ENCODE measurements at places on chromosomes 7 and 10.

GRCh38 chr10:84837877-84838276 lies 509.5 kb downstream of the CCSER2 start:
- DNase-seq = no peak

- no peak for DNase-seq
Observed at GRCh38 chr10:14554091-14554490, 220.6 kb downstream of the FAM107B start.

DNA sequence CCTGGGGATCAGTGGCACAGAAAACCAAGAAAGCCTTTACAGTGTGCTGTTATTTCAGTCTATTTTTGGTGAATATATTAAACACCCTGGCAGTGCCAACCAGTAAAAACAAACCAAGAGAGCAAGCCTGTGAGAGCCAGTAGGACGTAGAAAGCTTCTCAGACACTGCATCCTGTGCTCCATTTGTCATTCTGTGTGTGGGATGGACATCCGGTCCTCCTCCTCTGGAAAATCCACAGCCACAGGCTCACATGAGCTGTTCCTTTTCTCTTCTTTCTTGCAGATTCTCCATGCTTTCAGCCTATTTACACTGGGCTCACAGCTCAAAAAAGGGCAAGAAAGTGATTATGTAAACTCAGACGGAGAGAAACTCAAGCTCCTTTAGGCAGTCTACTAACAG lies 119.7 kb upstream of the YAE1 start:
- DNase-seq = no peak

DNA sequence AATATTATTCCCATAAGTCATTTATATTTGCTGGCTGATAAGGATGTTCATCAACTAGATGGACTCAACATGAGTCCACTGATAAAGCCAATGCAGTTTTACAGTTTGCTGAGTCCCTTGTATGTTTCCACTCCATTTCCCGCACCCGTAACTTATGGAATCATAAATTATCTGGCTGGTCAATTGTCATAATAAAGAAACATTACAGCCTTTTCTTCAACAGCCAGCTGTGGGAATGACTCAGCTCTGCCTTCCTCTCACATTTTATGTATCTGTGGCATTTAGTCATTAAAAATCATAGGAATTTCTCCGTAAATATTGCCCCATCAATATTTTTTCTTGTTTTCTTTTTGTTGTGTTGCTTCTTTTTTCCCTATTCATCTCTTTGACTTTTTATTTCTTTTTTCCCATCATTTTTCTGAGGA lies 22.3 kb upstream of the TMEM26 start:
- no peak for DNase-seq

DNA sequence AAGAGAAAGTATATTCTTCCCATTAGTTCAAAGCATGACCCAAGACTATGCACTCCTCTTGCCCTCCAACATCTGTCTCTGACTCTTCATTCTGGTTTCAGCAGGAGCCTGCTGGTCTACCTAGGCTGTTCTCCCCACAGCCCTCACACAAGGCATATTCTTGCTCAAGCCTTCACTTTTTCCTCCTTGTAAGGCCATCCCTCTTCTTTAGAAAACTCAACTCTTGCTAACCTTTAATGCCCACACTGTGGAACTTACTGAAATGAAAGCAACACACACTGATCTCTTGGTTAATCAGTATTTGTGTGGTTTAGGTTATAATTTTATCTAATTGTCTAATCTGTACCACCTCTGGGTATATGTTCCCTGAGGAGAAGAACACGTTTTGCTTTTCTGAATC lies 75.8 kb downstream of the PRKCQ start:
- no peak for DNase-seq

DNA sequence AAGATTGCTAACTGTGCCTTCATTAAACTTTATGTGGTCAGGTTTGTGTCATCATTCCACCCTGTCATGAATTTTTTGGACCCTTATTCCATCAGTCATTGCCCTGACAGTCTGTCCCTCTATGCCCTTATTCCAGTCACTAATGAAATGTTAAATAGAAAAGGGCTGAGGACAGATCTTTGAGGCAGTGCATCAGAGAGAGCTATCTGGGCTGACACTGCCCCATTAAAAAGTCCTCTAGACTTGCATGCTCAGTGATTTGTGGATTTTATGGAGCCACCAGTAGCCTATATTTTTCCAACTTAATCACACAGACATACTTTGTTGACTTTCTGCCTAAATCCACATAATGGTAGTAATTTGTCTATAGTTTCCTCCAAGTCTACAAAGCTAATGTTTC lies 264.7 kb upstream of the YAE1 start:
- no peak for DNase-seq

GRCh38 chr7:75957021-75957736 lies 37.2 kb downstream of the TMEM120A start:
- no peak for DNase-seq

- no peak for DNase-seq
Observed at GRCh38 chr10:73576178-73576889, 14.8 kb downstream of the USP54 start.

- no peak for DNase-seq
Observed at GRCh38 chr7:89772276-89772675, 382.0 kb upstream of the STEAP1 start.

DNA sequence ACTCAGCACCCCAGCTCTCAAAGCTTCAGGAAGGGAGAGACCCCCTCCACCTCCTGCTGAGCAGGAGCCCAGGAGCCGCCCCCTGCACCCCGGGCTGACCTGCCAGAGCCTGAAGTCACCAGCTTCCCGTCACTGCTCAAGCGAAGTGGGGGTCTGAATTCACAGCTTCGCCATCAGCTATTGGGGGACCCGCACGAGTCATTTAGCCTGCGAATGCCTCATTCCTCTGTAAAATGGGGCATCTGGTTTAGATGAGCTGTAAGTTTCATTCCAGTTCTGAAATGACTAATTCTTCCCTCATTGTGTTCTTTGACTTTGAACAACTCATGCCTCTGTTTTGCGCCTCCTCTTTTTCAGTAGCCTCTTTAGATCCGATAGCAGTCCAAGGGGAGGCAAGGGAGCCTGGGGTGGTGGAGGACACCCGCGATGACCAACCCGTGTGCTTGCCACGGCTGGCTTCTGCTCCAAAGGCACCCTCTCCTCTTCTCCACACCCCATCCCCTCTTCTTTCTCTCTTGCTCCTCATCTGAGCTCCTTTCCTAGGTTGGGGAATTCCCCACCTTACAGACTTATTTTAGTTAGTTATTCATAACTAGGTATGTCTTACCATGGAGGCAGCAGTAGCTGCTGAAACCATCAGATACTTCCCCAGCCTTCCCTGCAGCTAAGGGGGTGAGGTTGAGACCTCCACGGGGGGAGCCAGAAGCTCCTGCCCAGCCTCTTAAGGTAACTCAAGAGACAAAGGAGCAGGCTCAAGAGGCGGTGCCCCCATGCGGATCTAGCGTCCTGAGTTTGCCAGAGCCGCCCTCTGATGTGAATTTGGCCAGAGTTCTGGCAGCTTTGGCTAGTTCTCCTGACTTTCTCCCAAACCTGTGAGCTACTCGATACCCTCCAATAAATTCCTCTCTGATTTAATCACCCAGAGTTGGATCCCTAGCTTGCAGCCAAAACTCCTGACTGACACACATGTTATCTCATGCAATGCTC lies 47.7 kb downstream of the RBM17 start:
- no peak for DNase-seq

DNA sequence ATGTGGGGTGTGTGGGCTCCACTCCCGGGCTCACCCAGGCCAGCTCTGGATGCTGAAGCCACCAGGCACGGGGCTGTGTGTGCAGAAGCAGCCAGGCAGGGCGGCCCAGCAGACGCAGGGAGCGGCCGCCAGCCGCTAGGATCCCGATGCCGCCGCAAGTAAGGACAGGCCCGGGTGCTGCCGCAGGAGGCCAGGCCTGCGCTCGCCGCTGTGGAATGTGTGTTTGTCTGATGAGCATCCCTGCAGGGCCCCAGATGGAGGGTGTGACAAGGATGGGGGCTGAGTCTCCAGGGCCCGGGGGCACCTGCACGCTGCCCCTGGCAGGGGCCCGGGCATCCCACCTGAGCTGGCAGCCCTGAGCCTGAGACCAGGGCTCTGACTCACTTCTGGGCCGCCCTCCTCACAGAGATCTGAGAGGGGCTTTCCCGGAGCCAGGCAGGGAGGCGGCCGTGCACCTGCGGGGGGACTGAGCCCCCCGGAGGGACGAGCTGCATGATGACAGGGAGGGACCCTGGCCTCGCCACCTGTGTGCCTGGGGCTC lies 101.5 kb downstream of the FOXL3 start:
- DNase-seq = no peak

- peak; percentile 33 for DNase-seq
Observed at GRCh38 chr7:143345428-143345900, 17.0 kb downstream of the FAM131B start.

GRCh38 chr10:71029411-71029892 lies 141.1 kb upstream of the PCBD1 start:
- no peak for DNase-seq

DNA sequence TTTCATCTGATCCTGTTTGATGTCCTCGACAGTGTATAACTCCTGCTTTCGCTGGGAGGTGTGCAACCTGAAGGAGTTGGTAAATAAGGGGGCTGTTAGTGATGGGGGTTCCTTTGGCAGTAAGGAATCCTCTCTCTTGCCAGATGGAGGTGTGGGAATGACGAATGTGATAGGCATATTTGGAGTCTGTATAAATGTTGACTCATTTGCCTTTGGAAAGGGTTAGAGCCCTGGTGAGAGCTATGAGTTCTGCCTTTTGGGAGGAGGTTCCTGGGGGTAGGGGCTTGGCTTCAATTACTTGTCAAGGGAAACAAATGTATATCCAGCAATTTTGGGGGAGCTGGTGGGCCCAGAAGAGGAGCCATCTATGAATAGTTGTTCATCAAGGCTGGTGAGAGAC lies 11.4 kb upstream of the CHST3 start:
- DNase-seq = no peak

GRCh38 chr7:10222976-10223375 lies 750.7 kb upstream of the PHF14 start:
- DNase-seq = no peak

DNA sequence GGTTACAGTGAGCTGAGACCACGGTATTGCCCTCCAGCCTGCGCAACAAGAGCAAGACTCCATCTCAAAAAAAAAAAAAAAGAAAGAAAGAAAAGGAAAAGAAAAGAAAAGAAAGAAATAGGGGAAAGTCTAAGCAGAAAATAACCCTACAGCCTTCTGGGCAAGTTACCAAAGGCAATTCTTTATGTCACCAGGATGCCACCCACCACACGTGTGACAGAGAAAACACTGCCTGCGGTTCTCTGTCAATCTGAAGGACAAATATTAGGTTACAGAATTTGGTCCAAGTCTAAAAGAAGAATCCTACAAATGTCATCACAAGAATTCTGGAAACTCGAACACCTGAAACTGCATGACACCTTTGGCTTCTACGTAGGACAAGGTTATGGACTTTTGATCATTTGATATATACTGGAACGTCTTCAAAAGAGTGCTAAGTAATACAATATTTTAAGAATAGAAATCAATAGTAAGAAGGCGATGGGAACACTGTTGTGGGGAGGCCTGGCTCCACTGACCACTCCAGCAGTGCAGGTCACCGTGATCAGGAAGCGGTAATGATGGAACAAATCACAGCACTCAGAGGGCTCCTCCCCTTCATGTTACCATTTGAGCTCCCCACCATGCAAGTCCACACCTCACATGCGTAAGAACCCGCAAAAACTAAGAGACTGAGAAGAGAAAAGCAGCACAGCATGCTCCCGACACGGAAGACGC lies 75.8 kb downstream of the MAD1L1 start:
- no peak for DNase-seq

DNA sequence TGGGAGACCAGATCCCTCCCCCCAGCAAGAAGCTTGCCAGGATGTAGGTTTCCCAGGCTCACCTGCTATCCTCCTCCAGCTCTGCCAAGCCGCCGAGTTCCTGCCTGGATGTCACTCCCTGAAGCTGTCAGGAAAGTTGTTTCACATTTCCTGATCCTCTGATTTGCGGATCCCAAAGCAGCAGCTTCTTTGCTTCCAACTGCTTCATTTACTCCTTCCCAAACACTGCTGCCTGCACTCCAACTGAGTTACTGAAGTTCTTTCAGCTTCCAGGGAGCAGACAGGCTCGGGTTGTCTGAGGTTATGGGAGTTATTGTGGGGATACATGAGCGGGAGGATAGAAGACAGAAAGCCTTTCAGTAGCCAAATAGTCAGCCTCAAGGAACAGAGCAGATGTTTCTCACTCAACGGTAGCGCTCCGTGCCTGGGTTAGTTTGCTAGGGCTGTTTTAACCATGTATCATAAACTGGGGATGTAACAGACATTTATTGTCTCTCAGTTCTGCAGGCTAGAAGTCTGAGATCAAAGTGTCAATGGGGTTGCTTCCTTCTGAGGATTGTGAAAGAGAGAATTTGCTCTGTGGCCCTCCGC lies 516.0 kb downstream of the REEP3 start:
- no peak for DNase-seq

- DNase-seq = no peak
Observed at GRCh38 chr10:133399123-133399601, 5.2 kb downstream of the MTG1 start.

GRCh38 chr10:23404461-23404980 lies 34.4 kb upstream of the OTUD1 start:
- no peak for DNase-seq

GRCh38 chr10:95133997-95134396 lies 60.0 kb upstream of the ACSM6 start:
- peak; percentile 24 for DNase-seq

DNA sequence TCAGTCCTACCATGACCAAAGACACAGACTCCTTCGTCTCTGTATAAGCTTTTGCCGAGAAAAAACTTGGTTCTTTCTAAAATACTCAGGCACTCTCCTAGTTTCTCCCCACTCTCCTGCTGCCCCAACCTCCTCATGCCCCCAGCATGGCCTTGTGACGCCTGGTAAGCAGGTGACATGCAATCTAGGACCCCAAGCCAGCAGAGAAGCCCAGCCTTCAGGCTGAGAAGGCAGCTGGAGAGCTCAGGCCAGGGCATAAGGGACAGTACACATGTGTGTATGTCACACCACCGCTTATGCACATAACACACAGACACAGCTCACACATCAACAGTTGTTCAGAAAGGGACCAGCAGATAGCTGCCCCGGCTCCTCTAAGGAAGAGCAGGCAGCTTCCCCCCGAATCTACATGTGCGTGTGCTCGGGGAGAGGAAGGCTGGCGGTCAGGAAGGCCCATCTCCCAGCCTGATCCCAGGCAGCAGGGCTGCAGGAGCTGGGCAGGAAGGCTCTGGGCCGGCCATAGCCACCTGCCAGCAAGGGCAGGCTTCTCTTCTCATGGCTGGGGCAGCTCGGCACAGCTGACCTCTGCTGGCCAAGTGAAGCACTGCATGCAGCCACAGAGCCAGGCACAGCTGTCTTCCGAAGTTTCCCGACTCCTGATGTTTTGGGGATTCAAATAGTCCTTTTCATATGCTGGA lies 8.5 kb downstream of the DDX56 start:
- DNase-seq = peak; percentile 64

DNA sequence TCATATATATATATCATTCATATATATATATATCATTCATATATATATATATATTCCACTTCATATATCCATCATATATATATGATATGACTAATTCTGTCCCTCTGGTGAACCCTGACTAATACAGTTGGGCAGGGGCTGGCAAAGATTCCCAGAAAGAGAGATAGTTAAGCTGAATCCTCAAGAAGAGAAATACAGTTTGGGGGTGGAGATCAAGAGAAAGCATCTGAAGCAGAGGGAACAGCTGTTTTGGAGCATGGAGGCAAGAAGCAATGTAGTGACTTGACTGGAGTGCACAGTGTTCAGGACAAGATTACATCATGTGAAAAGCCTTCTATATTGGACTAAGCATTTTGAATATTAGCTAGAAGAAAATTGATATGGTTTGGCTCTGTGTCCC lies 540.7 kb downstream of the MAGI2 start:
- no peak for DNase-seq

Measured in inflammatory macrophage (primary cell).